HEK293T (cell line): ENCODE measurements at places on chromosomes 4 and X.

DNA sequence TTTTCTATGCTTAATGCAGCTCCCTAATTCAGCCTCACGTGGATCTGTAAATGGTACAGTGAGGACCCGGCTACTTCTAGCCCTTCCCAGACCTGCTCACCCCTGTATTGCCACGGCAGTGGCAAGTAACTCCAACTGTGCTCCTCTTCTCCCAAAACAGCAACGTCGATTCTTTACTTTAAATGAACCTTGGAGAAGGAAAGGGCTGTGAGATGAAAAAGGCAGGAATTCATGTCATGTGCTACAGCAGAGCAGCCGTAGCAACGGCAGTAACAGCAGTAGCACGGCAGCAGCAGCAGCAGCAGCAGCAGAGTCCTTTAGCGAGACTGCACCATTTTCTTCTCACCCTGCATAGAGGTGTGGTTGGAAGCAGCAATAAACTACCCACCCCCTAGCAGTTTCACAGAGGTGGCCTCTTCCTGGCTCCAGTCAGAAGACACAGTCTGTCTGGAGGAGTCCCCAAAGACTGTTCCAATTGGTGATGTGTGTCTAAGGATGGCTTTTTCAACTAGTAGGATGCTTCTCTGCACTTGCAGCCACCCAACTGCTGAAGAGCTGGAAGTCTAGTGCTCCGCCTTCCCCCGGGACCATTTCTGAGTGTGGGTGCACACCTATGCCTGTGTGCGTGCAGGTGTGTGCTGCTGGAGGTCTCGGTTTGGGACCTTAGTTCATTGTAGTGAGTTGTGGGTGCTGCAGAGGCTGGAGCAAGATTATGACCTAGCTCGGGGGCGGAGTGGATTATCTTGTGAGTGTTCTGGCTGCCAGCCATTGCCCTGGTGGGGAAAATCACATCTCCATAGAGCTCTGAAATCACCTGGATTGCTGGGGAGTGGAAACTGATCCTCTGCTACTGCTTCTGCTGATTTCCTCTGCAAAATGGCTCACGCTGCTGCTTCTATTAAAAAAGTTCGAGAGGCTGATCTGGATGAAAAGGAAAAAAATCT, 67.2 kb downstream of the ANK2 start:
- no peak for DNase-seq

- DNase-seq: no peak
These were observed 37.2 kb upstream of the FAM9B start for GRCh38 chrX:9071031-9071650.

DNA sequence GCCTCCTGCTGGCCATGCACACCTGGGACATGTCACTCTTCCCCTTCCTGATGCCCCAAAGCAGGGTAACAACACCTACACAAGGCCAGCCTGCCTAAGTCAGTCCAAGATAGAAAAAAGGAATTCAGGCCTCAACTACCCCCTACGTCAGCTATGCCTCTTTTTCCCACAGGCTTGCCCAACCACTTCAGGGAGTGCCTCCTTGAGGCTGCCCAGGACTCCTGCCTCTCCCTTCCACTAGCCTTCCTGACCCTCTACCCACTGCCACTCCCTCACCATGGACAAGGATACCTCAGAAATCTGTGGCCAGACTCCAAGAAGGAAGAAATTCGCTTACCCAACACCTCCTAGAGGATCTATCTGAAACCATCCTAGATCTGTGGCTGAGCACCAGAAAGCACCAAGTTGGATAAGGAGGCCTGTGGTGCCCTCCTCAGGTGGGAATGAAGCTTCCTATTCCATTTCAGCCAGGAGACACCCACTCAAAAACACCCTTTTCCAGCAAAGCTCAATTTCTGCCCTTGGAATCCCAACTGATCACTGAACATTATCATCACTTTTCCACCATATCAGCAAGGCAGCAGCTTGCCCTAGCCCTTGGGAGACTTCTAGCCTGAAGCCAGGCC, 1.8 kb downstream of the KDM5C start:
- DNase-seq: peak; percentile 31

DNA sequence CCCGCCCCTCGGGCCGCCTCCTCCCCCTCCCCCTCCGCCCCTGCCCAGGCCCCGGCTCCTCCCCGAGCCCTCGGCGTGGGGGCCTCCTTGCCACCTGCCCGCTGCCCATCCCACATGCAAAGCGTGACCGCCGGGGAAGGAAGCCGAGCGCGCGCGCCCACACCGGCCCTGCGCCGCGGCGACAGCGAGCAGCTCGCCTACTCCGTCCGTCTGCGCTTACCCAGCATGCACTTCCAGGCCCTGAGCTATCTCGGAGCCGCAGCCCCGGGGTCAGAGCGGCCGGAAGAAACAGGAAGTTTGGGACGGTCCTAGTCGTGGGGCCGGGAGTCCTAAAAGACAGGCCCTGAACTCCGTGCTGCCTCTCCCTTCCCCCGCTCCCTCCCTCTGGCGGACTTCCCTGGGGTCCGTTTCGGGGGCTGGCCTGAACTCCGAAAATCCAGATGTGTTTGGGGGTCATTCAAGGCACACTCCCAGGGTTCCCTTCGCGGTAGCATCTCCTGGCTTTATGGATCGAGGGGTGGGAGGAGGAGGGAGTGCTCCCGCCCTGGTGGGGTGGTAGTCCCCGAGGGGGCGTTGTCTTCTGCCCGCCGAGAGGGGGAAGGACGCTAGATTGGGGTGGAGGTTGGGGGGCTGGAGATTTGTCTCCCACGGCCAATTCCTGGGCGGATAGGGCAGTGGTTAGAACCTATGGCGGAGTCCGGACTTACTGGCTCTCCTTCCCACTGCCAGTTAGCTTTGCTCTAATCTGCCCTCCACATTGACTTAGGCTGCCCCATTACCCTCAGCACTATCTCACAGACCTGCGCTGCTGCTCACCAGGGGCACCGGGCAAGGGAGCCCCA, 25.0 kb upstream of the BCORL1 start:
- DNase-seq: peak; percentile 85

- peak; percentile 73 for DNase-seq
These were observed 37.8 kb upstream of the SLC9A7 start for GRCh38 chrX:46796574-46797191.

DNA sequence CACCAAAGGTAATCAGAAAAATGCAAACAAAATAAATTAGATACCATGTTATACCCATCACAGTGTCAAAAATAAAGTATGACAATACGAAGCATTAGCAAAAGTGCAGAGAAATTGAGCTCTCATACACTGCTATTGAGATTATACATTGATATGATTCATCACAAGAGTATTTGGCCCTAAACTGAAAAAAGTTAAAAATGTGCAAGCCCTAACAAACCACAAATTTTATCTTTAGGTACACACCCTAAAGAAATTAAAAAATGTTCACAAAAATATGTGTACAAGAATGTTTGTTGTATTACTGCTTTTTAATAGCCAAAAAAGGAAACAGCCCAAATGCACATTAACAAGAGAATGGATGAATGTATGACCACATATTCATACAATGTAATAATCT, 137.9 kb upstream of the MAGEA10 start:
- no peak for DNase-seq

DNA sequence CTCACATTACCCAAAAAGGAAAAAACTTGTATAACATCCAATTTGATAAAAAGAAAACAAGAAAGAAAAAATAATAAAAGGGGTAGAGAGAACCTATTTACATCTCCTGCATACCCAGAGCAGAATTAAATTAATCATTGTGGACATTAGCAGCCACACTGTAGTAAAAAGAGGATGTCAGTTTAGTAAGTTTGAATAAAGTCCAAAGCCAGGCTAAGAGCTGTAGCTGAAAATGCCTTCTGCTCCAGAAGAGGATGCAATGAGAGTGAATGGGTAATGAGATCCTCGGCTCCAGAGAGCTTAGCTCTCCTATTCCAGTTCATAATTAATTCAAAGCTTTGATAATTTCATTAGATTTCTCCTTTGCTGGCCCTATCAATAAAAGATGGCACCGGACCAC, 78.2 kb downstream of the SLC10A7 start:
- DNase-seq: no peak

DNA sequence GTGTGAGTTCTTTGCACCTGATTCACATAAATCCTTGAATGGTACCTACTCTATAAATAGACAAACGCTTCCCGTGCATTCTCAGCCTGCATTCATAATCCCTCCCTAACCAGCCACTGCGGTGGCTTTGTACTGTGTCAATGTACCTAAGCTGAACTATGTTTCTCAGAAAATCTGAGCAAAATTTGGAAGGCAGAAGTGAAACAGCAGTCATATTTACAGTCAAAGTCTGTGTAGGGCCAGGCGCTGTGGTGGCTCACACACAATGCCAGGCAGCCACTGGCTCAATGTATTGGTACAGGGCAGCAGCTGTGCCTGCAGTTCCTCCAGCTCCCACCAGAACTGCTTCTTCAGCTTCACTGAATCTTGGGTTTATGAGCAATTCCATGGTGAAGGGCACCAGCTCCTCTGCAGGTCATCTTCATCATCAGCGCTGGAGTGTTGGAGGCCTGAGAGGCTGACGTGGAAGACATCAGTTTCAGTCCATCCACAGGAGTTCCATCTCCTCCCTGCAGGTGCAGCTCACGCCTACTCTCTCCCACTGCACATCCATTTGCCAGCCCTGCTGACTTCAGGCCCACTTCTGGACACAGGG, 32.3 kb upstream of the IRF2 start:
- DNase-seq: peak; percentile 18

DNA sequence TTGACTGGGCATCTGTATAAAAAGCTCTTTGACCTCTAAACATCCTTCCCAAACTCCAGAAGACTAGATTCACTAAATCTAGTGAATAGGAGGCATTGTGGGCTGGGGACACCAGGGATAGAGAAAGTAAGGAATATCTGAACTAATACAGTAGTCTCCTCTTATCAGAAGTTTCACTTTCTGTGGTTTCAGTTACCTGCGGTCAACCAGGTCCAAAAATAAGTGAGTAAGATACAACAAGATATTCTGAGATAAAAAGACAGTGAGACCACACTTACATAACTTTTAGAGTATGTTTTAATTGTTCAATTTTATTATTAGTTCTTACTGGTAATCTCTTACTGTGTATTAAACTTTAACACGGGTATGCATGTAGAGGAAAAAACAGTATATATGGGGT, 376.5 kb downstream of the HNRNPD start:
- DNase-seq: no peak

- no peak for DNase-seq
These were observed 40.0 kb downstream of the SEPTIN11 start for GRCh38 chr4:76989391-76990061.

- DNase-seq: peak; percentile 37
These were observed 581 bp downstream of the DNAJB14 start for GRCh38 chr4:99945718-99946355.

GRCh38 chr4:166896254-166896653, 338.0 kb downstream of the SPOCK3 start:
- no peak for DNase-seq

GRCh38 chrX:252957-253291, 28.3 kb upstream of the PLCXD1 start:
- DNase-seq: no peak

GRCh38 chrX:81280148-81280547, 78.2 kb downstream of the SH3BGRL start:
- DNase-seq: peak; percentile 7

- DNase-seq: no peak
These were observed 24.5 kb upstream of the HNRNPD start for GRCh38 chr4:82398263-82398662.

DNA sequence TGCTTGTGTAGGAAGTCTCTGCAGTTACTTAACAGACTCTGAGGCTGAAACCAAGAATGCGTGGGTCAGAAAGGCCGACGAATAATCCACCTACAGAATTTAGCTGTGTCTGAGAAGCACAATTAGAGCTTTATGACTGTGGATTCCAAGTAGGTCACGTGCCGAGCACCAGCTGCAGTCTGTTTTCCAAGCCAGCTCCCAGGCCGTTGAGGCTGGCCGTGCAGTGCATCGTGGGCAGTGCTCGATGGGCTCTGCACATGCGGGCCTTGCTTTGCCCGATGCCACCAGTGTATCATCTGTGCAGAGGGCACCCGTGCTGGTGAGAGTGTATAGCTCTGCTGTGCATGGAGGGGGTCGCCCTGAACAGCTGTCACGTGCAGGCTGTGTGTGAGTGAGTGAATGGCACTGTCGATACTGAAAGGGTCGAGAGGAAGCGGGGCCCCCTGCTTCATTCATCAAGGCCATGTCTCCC, 67.5 kb upstream of the CLDN34 start:
- no peak for DNase-seq

GRCh38 chr4:6857009-6857882, 52.4 kb upstream of the TBC1D14 start:
- DNase-seq: no peak

GRCh38 chr4:61251129-61251528, 51.0 kb downstream of the ADGRL3 start:
- DNase-seq: no peak

GRCh38 chr4:182547435-182547834, 304.2 kb downstream of the TENM3 start:
- no peak for DNase-seq

- no peak for DNase-seq
These were observed 114.8 kb upstream of the VAMP7 start for GRCh38 chrX:155766321-155766720.

- peak; percentile 79 for DNase-seq
These were observed 10.1 kb downstream of the DLG3 start for GRCh38 chrX:70454441-70455365.

GRCh38 chrX:31836479-31836878, 764.6 kb upstream of the FTHL17 start:
- no peak for DNase-seq

- DNase-seq: no peak
These were observed 294.0 kb downstream of the CAMK2D start for GRCh38 chr4:113467581-113467980.

- DNase-seq: no peak
These were observed 5.2 kb downstream of the CXCL1 start for GRCh38 chr4:73874386-73874785.

GRCh38 chr4:26238778-26239679, 81.8 kb upstream of the RBPJ start:
- DNase-seq: no peak

DNA sequence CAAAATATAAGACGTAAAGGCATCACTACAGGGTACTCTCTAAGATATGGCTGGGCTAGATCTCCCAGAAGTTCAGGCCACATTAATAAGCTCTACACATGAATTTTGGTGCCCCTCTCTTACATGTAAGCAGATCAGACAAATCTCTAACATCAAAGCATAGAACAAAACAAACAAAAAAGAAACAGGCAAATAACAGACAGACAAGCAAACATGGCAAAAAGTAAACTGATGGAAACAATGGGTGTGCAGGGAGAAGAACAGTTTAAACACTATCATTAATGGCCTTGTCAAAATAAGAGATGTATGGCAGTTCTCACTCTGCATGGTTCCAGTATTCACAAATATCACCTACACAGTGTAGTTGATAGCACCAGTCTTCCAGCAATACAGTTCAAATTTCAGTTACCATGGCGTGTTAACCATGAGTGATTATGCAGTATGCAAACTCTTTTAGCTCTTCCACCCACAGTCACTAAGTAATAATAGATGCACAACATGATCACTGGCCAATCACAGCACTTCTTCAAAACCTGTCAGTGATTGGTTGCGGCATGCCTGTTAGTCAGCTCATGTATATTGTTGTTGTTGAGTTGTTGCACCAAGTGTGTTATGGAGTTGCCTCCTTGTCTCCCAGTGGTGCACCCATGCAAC, 110.7 kb upstream of the TLR3 start:
- DNase-seq: no peak
